Keratinocyte (primary cell): ENCODE measurements at places on chromosomes 7 and 10. TPM values are rescaled to one million over a fixed set of nuclear protein-coding genes. Genes with fewer than 3 reads are reported as not detected.

The TDRD1 gene
- 0.33 to 0.56 TPM (median 0.48 TPM) in 3 replicates for polyA plus RNA-seq

GRCh38 chr7:141128506-141128905 lies 54.6 kb downstream of the TMEM178B start:
- DNase-seq: no peak

DNA sequence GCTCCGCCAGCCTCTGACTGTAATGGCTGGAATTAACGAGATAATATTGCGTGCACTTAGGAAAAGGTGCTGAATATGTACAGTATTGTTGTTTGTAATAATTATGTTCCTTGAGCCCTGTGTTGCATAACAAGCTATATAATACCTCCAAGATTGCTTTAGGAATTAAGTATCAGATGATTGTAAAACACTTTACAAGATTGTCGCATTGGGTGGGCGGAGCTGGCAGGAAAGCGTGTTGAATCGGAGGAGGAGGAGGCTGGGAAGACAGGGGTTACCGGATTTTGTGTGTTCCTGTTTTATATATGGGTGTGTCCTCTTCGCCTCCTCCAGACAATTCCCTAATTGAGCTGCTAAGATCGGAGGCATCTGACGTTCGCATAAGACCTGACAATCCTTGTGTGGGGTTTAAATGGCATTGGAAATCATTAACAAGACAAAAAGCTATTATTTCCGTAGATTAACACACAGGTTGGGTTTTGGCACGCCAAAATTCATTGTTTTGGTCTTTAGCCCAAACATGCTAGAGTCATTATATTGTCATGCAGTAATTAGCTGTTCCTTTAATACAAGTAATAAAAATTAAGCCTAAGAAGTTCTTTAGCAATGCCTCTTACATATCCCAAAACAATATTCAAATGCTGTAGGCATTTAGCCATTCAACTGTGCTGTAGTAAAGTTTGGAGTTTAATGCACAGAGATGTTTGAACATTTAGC lies 192.9 kb upstream of the SH2B2 start:
- no peak for DNase-seq

- no peak for DNase-seq
Measured at GRCh38 chr7:112072541-112073245, 133.5 kb downstream of the DOCK4 start.

- DNase-seq: no peak
Measured at GRCh38 chr10:78415111-78415510, 381.4 kb downstream of the RPS24 start.

DNA sequence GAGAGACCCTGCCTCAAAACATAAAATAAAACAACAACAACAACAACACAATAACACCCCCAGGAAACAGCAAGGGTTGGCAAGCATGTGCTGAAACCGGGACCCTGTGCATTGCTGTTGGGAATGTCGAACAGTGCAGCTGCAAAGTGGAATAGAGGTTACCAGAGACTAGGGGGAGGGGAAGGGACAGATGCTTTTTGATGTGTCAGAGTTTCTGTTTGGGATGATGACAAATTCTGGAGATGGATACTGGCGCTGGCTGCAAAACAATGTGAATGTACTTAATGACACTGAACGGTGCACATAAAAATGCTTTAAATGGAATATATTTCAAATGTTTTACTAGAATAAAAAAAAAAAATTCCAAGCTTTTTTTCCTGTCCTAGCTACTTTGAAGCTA lies 241.8 kb downstream of the TEX36 start:
- DNase-seq: no peak

DNA sequence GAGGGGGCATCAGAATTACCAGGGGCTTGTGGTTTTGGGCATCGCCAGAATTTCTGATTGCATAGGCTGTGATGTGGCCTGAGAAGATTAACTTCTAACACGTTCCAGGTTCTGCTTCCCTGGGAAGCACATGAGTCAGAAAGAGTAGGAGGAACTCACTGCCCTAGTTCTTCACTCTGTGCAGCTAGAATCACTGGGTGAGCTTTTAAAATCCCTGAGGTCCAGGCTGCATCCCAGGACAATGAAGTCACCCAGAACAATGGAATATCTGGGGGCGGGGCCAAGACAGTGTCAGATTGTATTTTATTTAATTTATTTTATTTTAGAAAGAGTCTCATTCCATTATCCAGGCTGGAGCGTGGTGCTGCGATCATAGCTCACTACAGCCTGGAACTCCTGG lies 636.5 kb downstream of the CALN1 start:
- no peak for DNase-seq

DNA sequence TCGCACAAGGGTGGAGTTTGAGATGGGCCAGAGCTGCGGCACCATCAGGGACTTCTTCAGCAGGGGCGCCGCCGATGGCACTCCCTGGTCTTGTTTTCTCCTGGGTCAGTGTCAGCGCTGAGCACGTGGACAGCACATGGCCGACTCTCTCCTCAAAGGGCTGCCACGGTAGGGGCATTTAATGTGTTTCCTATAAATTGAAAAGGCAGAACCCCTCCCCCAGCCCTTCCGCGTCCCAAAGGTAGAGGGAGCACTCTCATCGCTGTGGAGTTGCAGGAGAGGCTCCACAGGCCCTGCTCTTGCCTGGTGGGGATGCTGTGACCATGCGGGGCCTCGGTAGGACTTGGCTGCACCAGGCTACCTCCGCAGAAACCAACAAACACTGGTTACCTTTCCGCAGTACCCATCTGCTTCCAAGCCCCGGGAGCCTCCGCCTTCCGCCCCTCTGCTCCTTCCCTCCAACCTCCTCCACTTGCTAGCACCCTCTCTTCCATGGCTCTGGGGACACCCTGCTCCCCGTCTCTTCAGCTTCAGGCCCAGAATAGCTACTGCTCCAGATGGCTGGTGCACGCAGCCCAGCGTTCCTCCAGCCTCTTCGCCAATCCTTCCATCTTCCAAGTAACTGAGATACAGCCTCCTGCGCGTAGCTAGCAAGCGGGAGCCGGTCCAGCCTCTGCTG lies 166.3 kb upstream of the ADCY1 start:
- DNase-seq: no peak
